ENCODE measurements at places on chromosomes 4 and X.

DNA sequence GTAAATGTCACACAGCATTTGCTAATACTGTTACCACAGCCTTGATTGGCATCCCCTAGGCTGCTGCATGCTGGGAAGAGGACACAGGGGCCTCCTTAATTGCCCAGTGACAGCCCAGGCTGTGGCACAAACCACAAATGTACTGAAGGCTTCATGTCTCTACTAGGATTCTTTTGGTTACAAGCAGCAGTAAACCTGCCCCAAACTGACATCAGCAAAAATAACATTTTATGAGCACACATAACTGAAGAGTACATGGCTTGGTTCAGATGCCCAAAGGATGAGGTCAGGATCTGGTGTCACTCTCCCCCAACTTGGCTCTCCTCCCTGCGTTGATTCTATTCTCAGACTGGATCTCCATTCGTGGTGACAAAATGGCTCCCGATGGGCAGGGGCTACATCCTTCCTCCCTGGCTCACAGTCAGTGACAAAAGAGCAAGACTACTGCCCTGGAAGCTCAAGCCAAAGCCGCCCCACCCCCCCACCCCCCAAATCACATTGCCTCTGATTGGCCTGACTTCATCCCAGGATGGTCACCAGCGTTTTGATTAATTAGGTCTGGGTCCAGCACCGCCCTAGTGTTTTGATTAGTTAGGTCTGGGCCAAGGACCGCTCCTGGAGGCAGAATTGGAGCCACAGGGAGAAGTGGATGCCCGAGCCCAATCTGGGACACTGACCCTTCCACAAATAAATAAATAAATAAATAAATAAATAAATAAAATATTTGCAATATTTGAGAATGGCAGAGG, 180.5 kb upstream of the RBPJ start:
- no peak for DNase-seq

DNA sequence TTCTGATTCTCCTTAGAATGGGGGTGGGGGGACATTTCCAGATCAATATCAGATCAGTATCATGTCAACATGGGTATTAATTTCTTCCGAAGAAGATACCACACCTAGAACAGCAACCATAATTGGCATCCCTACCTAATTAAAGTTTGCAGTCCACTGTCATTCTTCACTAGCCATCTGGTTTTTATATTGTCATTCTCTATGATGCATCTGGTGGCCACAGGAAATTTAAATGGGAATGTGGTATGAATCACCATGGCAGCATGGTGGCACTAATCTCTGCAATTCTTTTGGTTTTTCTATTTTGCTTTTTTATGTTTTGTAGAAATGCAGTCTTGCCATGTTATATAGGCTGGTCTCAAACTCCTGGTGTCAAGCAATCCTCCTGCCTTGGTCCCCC, 16.6 kb upstream of the UBE2D3 start:
- no peak for DNase-seq

- DNase-seq: no peak
These were observed 15.0 kb upstream of the STS start for GRCh38 chrX:7132335-7133049.

- no peak for DNase-seq
These were observed 956 bp downstream of the TAPT1 start for GRCh38 chr4:16225167-16225862.

DNA sequence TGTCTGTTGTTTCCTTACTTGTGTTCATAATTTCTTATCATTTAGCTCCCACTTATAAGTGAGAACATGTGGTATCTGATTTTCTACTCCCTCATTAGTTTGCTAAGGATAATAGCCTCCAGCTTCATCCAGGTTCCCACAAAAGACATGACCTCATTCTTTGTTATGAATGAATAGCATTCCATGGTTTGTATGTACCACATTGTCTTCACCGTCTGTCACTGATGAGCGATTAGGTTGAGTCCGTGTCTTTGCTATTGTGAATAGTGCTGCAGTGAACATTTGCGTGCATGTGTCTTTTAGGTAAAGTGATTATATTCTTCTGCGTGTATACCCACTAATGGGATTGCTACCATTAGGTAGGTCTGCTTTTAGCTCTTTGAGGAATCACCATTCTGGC, 624.3 kb upstream of the EPHA5 start:
- no peak for DNase-seq

DNA sequence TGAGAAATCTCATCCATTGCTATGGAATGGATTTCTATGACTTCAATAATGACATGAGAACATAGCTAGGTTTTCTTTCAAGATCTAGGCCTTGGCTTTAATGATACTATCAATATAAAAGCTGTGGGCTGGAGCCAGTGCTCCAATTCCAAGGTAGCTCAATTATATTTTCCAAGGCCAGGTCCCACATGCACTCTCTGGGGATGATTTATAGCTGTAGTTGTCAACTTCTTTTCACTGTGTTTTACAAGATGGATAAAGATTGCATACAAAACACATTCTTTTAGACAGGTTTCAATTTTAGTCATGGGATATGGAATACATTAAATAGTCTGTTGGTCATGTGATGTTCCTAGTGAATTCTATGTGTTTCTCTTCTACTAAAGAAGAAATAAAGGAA, 156.7 kb downstream of the DCAF12L1 start:
- DNase-seq: no peak

DNA sequence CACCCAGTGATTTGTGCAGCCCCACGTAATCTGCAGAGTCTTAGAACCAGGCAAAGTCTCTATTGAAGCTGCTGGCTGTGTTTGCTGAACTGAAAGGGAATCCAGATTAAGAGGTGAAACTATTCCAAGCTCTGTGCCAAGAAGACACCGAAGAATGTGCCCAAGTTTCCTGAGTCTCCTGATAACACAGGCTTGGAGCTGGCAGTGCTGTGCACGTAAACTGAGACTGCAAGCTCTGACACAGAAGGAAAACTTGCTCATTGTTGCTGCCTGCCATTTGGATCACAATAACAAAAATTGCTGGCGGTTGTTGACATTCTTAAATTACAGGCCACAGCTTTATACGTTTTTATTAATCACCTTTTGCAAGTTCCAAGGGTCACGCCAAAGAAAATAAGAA, 60.2 kb upstream of the VCX3B start:
- DNase-seq: peak; percentile 65

GRCh38 chr4:44563496-44563895, 87.9 kb downstream of the YIPF7 start:
- no peak for DNase-seq

- DNase-seq: no peak
These were observed 22.4 kb downstream of the MAGEA9 start for GRCh38 chrX:149804102-149804501.

GRCh38 chr4:6956434-6957147, 47.0 kb downstream of the TBC1D14 start:
- DNase-seq: no peak

DNA sequence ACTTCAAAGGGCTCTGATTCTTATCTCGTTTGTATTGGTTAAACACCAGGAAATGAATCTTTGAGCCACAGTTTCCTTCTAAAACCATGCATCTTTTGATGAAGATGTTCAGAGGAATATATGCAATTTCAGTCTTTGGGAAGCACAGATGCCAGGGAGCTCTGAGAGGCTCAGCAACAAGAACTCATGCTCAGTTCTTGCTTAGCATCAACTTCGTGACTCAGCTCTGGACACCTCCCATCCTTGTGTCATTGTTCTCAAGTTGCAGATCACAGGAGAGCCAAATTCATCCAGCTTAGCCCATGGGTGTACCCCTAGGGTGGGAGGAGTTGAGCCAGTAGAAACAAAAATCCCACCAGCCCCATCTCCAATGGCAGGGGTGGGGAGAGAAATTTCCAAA, 219.6 kb upstream of the MAOA start:
- no peak for DNase-seq

GRCh38 chr4:40811956-40812355, 62.2 kb downstream of the NSUN7 start:
- no peak for DNase-seq

GRCh38 chr4:44623676-44624075, 27.7 kb downstream of the YIPF7 start:
- no peak for DNase-seq

DNA sequence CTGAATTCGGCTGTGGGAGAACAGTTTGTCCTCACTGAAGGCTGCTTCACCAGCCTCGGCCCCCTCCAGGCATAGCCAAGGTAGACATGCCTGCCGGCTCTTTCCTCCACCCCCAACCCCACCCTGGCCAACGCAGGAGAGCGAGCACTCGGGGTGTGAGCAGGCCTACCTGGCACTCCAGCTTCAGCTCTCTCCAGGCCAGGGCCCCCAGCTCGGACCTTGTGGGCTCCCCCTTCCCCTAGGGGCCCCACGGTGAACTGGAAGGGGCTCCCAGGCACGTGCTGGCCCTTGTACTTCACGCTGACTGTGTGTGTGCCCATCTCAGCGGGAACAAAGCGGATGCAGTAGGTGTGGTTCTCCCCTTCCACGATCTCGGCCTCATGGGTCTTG, 22.4 kb downstream of the FLNA start:
- no peak for DNase-seq

GRCh38 chr4:138672393-138672976, 343.1 kb upstream of the NOCT start:
- DNase-seq: no peak

- DNase-seq: no peak
These were observed 232.0 kb upstream of the KLF8 start for GRCh38 chrX:56000174-56000573.

DNA sequence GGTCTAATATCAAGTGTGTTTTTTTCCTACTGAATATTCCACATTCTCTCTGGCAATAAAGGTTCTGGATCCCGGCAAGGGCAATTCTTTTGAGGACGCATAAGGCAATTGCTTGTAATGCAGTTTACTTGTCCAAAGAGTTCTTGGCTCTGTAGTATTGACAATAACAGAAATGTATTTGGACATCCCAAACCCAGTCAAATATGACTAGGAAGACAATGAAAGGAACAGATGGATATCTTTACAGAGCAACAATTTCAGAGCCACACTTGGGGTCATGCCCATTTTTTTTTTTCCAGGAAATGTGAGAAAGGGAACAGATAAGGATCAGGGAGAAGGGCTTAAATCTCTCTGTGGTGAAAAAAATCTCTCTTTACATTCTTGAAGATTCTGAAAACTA, 12.2 kb downstream of the GK2 start:
- no peak for DNase-seq

DNA sequence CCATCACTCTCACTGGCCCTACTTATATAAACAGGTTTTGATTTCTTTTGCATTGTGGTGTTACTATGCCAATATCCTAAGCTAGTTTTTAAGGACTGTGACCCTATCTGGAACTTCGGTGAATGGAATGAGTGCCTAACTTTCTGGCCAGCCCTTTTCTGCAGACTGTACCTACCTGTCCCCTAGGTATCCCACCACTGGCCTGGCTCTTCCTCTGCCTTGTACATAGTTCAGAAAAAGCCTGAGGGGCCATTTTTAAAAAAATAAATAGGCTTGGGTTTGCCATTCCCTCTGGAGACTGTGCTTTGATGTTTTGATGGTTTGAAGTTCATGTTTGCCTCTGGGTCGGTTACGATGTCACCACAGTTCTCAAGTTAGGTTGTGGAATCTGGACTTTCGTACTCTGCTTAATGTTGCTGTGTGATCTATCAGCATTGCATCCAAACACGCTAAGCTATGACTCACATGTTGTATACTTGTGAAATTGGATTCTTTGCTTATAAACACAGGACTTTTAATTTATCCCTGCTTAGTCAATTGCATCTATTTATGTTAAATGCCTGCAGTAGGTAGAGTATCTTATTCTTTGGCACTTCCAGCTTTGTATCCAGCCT, 182.0 kb downstream of the ANKRD50 start:
- no peak for DNase-seq

- no peak for DNase-seq
These were observed 279.5 kb downstream of the ANKRD50 start for GRCh38 chr4:124433044-124433443.

GRCh38 chrX:50081282-50081889, 119.4 kb downstream of the AKAP4 start:
- DNase-seq: no peak

- DNase-seq: no peak
These were observed at the start of gene WAS for GRCh38 chrX:48683411-48683982. Gene WAS, plus strand, starts transcription at chrX:48683799. Its CDS starts 55 bp downstream, at chrX:48683854.

DNA sequence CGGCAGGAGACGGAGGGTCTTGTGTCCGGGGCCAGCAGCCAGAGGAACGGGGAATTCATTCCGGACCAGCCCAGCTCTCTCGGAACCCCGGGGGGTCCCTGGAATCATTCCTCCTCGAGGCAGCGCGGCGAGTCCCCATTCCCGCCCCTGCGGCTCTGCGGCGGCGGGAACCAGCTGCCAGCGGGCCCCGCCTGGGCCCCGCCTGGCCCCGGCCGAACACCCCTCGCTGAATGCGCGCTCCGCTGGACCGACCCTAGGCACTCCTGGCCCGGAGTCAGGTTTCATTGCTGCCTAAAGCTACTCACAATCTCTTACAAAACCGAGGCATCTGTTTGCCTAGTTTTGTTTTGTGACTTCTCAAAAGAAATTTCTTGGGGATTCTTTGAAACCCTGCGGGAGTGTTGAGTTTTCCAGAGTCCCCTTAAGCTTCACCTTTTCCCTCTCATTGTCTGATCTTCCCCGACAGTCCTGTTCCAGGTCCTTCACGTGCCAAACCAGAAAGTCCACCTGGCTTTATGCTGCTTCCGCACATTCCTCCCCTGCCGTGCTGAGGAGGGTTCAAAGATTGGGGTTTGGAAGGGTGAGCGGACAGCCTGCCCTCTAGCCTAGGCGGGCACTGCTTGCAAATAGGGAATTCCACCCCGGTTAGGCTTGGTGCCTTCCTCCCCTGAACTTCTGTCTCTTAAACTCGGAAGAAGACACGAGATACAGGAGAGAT, 789 bp downstream of the ARHGAP10 start:
- DNase-seq: no peak

GRCh38 chr4:105495667-105496066, 21.8 kb upstream of the PPA2 start:
- DNase-seq: no peak

DNA sequence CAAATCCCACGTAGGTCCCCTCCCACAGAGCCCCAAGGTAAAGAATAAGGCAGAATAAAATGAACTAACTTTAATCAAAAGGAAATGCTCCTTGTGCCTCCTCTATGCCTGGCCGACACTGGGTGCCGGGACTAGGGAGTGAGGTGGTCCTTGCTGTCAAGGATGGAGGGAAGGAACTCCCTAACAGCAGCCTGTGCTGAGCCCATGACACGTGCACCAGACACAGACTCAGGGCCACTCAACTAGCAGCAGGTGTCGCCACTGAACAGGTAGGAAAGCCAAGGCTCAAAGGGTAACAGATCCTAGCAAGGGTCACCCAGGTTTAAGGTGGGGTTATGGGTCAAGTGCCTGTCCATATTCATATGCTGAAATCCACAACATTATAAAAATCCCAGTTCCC, 29.2 kb downstream of the MSX1 start:
- DNase-seq: no peak

DNA sequence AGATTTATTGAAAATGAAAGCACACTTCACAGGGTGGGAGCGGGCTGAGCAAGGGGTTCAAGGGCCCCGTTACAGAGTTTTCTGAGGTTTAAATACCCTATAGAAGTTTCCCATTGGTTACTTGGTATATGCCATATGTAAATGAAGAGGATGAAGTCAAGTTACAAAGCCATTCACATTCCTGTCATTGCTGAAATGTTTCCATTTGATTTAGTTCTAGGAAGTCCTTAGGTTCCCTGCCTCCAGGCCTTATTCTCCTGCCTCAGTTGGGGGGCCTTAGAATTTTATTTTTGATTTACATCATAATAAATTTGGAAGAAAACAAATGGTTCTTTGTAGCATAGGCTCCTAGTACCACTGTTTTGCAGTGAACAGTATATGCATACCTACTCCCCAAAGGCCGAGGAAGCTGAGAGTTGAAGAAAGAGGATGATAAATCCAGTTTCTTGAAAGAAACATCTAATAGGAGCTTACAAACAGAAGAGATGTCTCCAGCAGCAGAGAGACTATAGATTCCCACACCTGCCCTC, 31.8 kb downstream of the SERTM2 start:
- DNase-seq: no peak

GRCh38 chr4:87060957-87061356, 126.1 kb downstream of the AFF1 start:
- DNase-seq: no peak
